ENCODE measurements at places on chromosomes 7 and 10. TPM values are rescaled to one million over a fixed set of nuclear protein-coding genes. Genes with fewer than 3 reads are reported as not detected.

CYP2E1 gene
- total RNA-seq: 1.1 TPM

FAM25G gene
- not detected for total RNA-seq

IFIT5 gene
- 7.4 TPM for total RNA-seq

SLC39A12 gene
- total RNA-seq: not detected

GNA12 gene
- 43.0 TPM for total RNA-seq

BTBD16 gene
- total RNA-seq: not detected

NUDT13 gene
- 5.6 TPM for total RNA-seq

ATP6V0A4 gene
- not detected for total RNA-seq

CRYGN gene
- 0.41 TPM for total RNA-seq

IL15RA gene
- 6.0 TPM for total RNA-seq

SLC26A5 gene
- total RNA-seq: not detected

ZNF853 gene
- 15.0 TPM for total RNA-seq

AHCYL2 gene
- total RNA-seq: 6.0 TPM

KIAA1549 gene
- 2.1 TPM for total RNA-seq

EFCAB10 gene
- not detected for total RNA-seq

OR6V1 gene
- not detected for total RNA-seq

TRIM74 gene
- not detected for total RNA-seq

ETV1 gene
- 59.7 TPM for total RNA-seq

SCRN1 gene
- 13.4 TPM for total RNA-seq

CALML5 gene
- not detected for total RNA-seq

TMEM196 gene
- not detected for total RNA-seq

ELMO1 gene
- total RNA-seq: 10.0 TPM

CCDC126 gene
- 8.9 TPM for total RNA-seq

SPDYE6 gene
- not detected for total RNA-seq

UNC5B gene
- 15.6 TPM for total RNA-seq

NEURL1 gene
- total RNA-seq: 0.14 TPM

INPP5A gene
- total RNA-seq: 105 TPM

SGMS1 gene
- total RNA-seq: 18.6 TPM

DPY19L1 gene
- total RNA-seq: 28.5 TPM

HOXA10 gene
- total RNA-seq: not detected

MSMB gene
- not detected for total RNA-seq

SYPL1 gene
- total RNA-seq: 83.6 TPM

ADARB2 gene
- total RNA-seq: 0.11 TPM

FAM237B gene
- total RNA-seq: not detected

GHRHR gene
- not detected for total RNA-seq

SFTPA1 gene
- not detected for total RNA-seq

IFIT2 gene
- 4.5 TPM for total RNA-seq

MUC3A gene
- 0.19 TPM for total RNA-seq

SPDYE2B gene
- total RNA-seq: not detected

TFPI2 gene
- total RNA-seq: 1.5 TPM

FEZF1 gene
- total RNA-seq: not detected

IDI2 gene
- total RNA-seq: 0.33 TPM

TSPAN15 gene
- total RNA-seq: 6.8 TPM

SLC29A4 gene
- total RNA-seq: 3.7 TPM

TSPAN13 gene
- 13.7 TPM for total RNA-seq

HTRA1 gene
- 62.6 TPM for total RNA-seq

HEPACAM2 gene
- not detected for total RNA-seq

TFR2 gene
- total RNA-seq: 0.25 TPM

EIF4H gene
- total RNA-seq: 159 TPM

OR13A1 gene
- total RNA-seq: not detected

TECTB gene
- total RNA-seq: not detected
